ENCODE measurements at places on chromosomes 12 and 14.

- no peak for DNase-seq
Observed at GRCh38 chr12:65430006-65430405, 151.5 kb downstream of the MSRB3 start.

GRCh38 chr14:30445852-30446251 is 113.1 kb upstream of the G2E3 start:
- DNase-seq = no peak

- no peak for DNase-seq
Observed at GRCh38 chr12:114760151-114760877, 76.3 kb upstream of the TBX3 start.

DNA sequence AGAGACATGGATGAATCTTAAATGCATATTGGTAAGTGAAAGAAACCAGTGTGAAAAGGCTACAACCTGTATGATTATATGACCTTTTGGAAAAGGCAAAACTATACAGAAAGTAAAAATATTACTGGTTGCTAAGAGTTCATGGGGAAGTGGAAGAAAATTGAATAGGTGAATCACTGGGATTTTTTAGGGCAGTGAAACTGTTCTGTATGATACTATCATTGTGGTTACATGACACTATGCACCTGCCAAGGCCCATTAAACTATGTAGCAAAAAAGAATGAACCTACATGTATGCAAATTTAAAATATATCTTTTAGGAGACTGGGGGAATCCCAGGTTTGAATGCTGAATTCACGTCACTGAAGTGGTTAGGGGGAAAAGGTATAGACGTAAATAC is 12.6 kb upstream of the OR8S1 start:
- no peak for DNase-seq

- no peak for DNase-seq
Observed at GRCh38 chr12:56267443-56268071, 815 bp downstream of the COQ10A start.

DNA sequence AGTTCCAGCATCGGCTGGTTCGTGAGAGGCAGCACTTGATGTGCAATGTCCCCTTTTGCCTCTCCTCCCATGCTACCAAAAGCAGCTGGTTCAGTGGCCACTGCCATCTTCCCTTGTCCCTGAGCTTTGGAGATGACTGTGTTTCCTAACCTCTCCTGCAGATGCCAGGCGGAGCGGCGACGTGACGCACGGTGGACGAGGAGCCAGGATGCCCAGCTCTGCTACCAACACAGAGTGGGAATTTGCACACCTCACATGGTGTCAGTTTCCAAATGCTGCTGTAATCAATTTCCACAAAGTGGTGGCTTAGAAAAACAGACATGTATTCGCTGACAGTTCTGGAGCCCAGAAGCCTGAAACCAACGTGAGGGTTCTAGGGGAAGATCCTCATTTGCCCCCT is 42.5 kb upstream of the MAP1LC3B2 start:
- no peak for DNase-seq

GRCh38 chr12:110561471-110562201 is 21.5 kb downstream of the PPTC7 start:
- DNase-seq = no peak

DNA sequence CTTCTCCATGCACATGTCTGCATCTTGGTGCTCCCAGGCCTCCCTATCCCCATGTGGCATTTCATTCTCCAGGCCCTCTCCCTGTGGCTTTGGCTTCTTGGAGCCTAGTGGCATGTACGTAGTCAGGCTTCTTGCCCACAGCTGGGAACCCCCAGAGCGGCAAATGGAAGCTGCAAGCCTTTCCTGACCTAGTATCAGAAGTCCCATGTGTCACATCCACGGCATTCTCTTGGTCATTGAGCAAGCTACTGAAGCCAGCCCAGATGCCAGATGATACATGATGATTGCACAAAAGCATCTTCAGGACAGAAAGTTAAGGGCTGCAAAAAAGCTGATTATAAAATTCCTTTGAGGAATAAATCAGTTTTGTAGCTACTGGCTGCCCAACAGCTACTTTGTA is 154.9 kb downstream of the PELI2 start:
- DNase-seq = no peak

GRCh38 chr12:127025545-127025944 is 1241.4 kb upstream of the TMEM132C start:
- no peak for DNase-seq

DNA sequence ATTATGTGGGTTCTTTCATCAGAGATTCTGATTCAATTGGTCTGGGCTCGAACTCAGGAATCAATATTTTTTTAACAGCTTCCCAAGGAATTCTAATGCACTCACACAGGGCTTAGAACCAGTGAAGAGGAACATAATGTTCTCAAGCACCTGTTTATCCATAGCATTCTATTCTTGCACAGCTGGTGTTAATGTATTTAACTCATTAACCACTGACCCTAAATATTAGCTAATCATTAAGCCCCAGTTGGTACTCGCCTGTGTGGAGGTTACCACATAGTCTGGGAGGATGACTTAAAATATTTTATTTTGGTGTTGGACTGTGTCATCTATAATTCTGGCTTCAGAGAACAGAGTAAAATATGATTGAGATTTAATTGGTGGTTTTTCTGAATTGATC is 45.3 kb downstream of the LRP6 start:
- no peak for DNase-seq

DNA sequence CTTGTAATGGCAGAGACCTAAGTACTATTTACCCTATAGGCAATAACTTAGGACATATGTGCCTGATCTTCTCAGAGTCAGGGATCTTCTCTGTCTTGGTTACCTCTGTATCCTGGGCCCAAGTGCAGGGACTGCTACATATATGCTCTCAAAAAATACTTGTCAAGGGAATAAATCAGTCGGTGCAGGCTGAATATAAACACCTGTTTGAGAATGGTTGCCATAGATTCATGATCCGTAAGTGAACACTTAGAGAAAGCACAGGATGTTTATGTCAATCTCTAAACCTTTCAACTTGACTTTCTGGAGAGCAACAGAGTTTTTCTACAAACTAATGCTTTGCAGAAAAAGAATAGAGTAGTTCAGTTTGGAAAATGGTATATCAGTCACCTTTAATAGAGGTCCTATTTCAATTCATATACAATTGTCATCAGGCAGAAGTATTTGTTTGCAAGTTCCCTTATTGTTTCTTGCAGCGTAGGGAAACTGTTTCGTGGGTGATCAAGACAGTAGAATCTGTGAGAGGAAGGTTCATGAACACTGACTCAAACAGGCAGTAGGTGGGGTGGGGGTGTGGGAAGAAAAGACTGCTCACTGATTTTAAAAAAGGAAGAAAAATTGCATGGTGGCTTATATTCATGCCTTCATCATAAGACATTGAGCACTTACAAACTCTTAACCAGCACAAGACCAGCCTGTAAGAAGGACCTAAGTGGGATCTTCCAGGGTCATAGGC is 6.0 kb upstream of the UBE2N start:
- DNase-seq = no peak

- no peak for DNase-seq
Observed at GRCh38 chr14:102055181-102055901, 31.5 kb downstream of the HSP90AA1 start.

DNA sequence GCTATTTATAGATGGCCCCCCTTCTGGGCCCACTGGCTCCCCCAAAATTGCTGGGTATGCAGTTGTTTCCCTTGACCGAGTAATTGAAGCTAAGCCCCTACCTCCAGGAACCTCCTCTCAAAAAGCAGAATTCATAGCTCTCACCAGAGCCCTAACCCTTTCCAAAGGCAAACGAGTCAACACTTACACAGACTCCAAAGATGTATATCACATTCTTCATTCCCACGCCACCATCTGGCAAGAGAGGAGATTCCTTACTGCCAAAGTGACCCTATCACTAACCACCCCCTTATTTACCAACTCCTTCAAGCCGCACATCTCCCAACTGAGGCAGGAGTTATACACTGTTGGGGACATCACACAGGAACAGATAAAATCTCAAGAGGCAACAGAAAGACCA is 66.8 kb downstream of the MOK start:
- no peak for DNase-seq

DNA sequence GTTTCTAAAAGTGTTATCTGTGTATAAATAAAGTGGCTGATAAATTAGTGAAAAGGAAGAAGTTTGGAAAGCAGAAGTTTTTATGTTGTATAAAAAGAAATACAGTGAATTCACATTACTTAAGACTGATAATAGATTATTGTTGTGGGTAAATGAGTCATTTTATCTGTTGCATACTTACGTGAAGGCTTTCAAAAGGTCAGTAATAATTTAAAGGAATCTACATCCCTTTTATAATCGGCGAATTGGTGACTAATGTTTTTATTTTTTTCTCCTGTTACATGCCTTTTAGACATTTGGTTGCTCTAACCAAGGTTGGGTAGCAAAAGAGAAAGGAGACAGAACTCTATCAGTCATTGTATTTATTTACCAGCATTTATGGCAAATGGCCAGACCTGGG is 155.9 kb downstream of the SLC41A2 start:
- no peak for DNase-seq

GRCh38 chr14:24818058-24818822 is 184.2 kb upstream of the GZMB start:
- no peak for DNase-seq

DNA sequence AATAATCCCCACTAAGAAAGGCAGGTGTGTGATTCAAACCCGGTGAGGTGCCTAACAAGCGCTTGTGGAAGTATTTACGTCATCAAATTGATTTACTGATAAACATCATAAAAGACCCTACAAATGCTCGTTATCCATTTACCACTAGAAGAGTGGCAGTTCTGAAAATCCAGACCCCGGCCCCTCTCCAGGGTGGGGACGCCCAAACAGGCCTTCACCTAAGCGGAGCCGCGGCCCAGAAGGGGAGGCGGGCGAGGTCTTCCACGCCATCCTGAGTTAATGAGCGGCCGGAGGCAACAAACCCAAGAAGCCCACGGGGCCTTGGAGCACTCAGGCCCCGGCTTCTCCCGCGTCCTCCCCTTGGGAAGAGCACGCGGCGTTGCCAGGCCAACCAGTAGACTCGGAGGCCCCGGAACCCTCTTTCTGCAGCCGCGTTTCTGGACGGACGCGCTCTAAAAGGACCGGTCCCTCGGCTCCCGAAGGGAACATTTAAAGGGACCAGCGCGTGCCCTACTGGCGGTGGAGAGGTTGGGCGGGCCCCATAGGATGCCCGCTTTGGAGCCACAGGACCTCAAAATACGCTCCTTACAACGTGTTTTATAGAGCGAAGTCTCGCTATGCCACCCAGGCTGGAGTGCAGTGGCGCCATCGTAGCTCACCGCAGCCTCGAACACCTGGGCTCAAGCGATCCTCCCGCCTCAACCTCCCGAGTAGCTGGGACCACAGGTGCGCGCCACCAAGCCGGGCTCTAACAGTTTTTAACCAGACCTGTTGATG is 3.5 kb downstream of the PTPN21 start:
- DNase-seq = no peak

GRCh38 chr14:59159169-59159568 is 29.3 kb upstream of the DAAM1 start:
- DNase-seq = no peak

Data from cerebellar nuclear complex (tissue), 1 donor.